Fibroblast of skin of right quadriceps (primary cell): ENCODE measurements at places on chromosomes 1 and 21.

GRCh38 chr1:37630426-37631028, 4.2 kb downstream of the RSPO1 start:
- no peak for DNase-seq

- DNase-seq, result no peak
These were observed 54.2 kb downstream of the SLC2A1 start for GRCh38 chr1:42904434-42904833.

GRCh38 chr1:212161231-212161781, 123.9 kb upstream of the PPP2R5A start:
- peak; percentile 86 for DNase-seq

DNA sequence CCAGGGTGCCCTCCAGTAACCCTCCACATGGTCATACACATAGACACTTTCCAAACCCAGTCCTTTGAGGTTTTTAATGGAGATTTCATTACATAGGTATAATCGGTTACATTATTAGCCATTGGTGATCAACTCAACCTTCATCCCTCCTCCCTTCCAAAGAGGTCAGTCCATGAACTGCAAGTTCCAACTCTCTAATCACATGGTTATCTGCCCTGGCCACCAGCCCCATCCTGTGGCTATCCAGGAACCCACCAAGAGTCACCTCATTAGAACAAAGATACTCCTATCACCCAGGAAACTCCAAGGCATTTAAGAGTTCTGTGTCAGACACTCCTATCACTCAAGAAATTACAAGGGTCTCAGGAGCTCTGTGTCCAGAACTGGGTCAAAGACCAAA, 12.2 kb downstream of the ATP1A4 start:
- DNase-seq, result no peak

DNA sequence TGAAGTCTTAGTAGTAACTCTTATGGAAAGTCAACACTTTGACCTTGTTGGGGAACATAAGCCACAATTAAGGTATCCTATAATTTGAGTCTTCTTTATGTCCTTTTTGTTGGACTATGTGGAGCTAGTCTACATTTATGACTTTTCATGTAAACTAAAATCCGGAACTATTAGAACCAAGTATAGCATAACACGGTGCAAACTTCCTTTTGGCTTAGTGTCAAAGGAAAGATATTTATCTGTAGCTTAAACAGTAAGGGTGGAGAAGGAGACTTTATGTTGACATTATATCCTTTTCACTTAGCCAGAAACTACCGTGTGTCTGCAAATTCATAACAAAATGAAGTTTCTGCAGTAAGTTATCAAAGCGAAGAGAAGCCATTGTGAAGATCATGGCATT, 7.3 kb downstream of the UAP1 start:
- no peak for DNase-seq

GRCh38 chr1:224700918-224701531, 84.9 kb downstream of the CNIH3 start:
- peak; percentile 24 for DNase-seq

GRCh38 chr21:31310750-31311149, 33.3 kb downstream of the TIAM1 start:
- peak; percentile 41 for DNase-seq

DNA sequence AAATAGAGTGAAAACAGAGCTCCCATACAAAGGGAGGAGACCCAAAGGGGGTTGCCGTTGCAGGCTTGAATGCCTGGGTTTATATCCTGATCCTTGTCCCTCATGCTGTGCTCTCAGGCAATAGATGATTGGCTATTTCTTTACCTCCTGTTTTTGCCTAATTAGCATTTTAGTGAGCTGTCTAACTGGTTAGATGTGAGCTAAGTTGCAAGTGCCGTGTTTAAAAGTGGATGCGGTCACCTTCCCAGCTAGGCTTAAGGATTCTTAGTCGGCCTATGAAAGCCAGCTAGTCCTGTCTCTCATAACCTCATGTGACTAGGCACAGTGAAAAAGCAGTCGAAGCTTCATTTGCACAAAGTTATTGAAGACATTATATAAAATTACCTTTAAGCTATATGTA, 356.7 kb upstream of the TMPRSS15 start:
- DNase-seq, result no peak
